ENCODE measurements at places on chromosomes 7 and 10.

DNA sequence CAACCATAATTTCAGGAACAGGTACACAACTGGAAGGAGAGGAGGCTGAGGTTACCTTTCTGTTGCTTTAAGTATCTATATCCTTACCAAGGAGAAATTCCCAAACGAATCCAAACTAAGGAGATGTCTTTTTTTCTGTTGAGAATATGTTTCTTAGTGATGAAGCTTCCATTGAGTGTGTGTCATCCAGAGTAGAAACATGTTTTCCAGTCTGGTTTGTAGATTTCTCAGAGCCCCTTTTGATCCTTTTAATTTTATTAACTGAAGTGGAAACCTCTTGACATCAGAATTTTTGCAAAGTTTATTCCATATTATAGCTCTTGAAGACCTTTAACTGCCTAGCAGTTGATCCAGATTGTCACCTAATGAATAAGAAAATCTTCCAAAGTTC is 207.1 kb upstream of the FERD3L start:
- no peak for DNase-seq

GRCh38 chr7:151046603-151047573 is 1.4 kb upstream of the ASIC3 start:
- no peak for DNase-seq

- DNase-seq = no peak
These were observed 480.1 kb downstream of the INHBA start for GRCh38 chr7:41222746-41223145.

DNA sequence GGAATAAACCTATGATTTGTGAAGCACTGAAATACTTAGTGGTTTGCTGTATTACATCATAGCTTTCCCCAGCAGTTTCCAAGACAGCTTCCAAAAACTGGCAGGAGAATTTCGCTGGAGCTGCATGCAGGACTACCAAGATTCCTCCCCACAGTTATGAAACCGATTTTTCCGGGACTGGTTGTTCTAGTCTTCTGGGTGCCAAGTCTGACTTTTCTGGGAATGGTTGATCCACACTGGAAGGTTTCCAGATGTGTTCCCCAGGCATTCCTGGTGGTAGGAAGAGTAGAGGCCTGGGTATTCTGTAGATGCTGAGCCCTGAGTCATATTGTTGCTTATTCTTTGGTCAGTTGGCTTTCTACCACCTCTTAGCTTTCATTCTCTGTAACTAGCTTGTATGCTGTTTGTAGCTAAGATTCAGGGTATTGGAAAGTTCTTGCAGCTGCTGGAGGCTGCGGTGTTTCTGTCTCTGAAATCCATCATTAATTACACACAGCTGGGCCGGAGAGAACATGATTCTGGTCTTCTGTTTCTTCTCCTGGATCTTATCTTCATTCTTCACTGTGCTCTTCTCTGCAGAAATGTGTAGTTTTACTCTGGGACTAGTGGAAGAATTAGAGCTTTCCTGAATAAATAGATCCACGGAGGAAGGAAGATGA is 6.3 kb downstream of the ABCC2 start:
- no peak for DNase-seq

- DNase-seq = no peak
These were observed 204.7 kb downstream of the ADARB2 start for GRCh38 chr10:1532636-1533035.

DNA sequence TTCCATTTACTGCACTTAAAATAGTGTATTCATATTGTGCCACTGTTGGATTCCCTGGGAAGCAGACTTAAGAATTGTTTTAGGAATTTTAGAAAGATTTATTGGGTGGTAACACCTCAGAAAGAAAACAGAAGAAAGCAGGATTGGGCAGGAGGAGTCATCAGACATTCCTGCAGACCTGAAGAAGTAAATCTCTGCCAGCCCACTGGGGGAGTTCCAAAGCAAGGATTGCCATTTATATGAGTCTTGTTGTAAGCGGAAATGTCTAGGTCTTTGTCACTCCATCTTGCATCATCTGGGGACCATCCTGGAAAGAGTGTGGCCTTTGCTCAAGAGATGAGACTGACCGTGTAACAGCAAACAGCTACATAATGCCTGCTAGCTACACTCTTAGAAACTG is 947.6 kb upstream of the POT1 start:
- DNase-seq = no peak

DNA sequence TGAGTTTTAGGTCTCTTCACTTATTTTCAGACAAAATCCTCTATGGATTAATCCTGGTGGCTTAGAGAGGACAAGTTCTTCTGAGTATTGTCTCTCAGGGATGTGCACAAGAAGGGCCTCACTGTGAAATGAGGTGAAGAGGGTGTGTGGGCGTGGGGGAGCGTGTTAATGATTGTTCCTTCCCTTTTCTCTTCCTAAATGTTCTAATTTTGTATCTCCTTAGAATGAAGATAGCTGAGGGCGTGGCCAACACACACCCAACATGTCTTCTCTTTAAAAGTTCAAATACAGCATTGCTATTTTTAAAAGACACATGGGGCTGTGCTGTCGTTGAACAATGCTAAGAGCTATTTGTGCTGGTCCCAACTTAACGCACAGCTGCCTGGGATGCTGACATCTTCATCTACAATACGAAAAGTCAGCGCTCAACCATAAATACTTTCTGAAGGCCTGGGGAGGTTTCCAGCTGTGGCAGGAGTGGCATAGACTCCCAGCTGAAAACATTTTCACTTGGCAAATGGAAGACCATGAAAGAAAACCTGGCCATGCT is 135.9 kb downstream of the JCAD start:
- DNase-seq = no peak

- DNase-seq = no peak
These were observed 112.1 kb downstream of the ACTR3B start for GRCh38 chr7:152871678-152872060.

DNA sequence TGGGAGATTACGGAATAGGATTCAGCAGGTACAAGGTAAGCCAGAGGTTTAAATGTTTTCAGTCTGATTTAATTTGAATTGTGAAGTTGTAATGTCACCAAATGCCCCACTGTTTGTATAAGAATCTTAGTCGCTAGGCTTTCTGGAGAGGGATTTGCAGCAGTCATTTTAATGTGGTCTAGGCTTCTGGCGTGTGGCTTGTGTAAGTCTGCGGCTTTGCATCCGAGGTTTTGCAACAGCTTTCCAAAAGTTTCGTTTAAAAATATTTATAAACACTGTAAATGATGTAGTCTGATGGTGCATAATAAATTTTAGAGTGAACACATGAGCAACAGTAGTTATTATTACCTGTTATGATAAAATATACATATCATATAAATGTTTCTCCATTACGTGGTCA is 26.1 kb upstream of the BHLHA15 start:
- DNase-seq = no peak

DNA sequence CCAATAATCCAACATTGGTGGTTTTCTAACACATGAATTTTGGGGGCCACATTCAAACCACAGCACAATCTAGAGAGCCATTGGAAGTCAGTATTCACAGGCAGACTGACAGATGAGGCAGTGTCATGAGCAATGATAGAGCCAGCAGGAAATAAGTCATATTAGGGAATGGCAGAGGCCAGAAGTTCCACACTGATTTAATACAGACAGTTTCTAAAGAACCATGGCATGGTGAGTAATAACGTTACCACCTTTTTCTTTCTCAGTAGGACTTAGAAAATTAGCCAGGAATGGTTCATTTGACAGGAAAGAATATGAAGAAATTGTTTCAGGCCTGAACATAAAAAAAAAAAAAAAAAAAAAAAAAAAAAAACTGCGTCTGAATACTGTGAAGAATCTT is 210.3 kb downstream of the GPAM start:
- DNase-seq = no peak

- DNase-seq = no peak
These were observed 337.4 kb upstream of the PODXL start for GRCh38 chr7:131893631-131894340.

DNA sequence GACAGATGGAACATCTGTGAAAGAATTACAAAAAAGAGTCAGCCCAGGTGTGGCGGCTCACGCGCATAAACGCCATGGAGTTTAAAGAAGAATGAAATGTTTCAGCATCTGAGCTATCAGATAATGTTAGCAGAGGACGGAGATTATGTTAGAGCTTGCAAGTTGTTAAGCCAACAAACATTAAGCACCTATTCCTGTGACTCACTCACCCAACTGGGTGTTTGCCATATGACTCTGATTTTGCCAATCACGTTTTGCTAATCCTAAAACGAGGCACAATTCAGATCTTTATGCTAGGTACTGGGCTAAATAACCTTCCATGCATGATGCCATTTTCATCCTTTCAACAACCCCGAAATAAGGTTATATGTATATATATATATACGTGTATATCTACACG is 29.0 kb upstream of the CCNY start:
- DNase-seq = no peak

GRCh38 chr10:112614586-112614985 is 167.6 kb downstream of the VTI1A start:
- no peak for DNase-seq

GRCh38 chr7:77464589-77464988 is 48.4 kb upstream of the GSAP start:
- no peak for DNase-seq

DNA sequence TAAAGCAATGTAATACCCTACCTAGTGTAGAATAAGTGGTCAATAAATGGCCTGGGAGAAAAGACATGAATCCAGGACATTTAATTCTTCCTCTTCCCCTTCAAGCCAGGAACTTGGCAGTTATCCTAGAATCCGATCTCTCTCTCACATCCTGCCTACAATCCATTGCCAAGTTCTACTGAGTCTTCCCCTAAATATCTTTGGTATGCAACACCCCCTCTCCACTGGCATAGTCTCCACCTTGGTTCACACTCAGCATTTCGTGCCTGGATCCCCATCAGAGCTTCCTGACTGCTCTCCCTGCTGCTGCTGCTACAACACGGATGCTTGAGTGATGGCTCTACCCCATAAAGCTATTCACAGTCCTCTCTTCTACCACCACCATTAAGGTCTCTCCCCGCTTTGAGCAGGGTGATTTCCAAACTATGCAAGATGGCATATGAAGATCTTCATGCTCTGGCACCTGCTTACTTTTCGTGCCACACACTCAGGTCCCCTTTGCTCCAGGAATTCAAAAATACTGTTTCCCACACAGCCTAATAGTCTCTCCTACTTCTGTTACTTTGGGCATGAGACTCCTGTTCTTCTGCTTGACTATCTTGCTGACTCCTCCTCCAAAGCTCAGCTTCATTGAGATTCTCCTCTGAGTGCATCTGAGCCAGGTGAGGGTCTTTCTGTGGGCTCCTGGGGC is 4.8 kb downstream of the ANK3 start:
- DNase-seq = no peak

Measured in bone marrow (tissue), 2 donors.